ENCODE measurements at places on chromosomes 11 and 22. TPM values are rescaled to one million over a fixed set of nuclear protein-coding genes. Genes with fewer than 3 reads are reported as not detected.

GRCh38 chr11:19577976-19578619, 134.5 kb upstream of the NAV2 start:
- no peak overlapping the region for H3K4me3 ChIP-seq
- no peaks in the 10 kb centered on the region for H3K36me3 ChIP-seq
- H3K27ac ChIP-seq, result peak overlapping the region; percentile 16

The IL10RA gene
- total RNA-seq, result 7.5 TPM

DNA sequence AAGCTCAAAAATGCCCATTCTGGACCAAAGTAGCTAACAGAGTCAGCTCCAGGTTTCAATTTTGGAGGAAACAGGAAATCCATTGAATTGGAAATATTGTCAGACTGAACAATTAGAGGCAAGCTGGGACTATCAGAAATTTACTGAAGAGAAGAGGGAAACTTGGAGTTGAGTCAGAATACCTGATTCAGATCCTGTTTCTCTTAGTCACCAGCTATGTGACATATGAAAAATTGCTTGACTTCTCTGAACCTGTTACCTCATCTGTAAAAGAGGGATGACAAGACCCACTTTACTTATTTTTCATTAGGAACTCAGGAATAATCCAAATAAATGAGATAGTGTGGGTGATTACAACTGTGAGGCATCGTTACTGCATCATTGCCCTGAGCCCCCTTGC, 148.9 kb upstream of the CADM1 start:
- H3K27me3 ChIP-seq, result no peaks in the 10 kb centered on the region
- no peak overlapping the region for H3K27ac ChIP-seq
- H3K4me3 ChIP-seq, result no peak overlapping the region
- no peaks in the 10 kb centered on the region for H3K4me1 ChIP-seq
- no peak for DNase-seq
- H3K36me3 ChIP-seq, result no peaks in the 10 kb centered on the region

DNA sequence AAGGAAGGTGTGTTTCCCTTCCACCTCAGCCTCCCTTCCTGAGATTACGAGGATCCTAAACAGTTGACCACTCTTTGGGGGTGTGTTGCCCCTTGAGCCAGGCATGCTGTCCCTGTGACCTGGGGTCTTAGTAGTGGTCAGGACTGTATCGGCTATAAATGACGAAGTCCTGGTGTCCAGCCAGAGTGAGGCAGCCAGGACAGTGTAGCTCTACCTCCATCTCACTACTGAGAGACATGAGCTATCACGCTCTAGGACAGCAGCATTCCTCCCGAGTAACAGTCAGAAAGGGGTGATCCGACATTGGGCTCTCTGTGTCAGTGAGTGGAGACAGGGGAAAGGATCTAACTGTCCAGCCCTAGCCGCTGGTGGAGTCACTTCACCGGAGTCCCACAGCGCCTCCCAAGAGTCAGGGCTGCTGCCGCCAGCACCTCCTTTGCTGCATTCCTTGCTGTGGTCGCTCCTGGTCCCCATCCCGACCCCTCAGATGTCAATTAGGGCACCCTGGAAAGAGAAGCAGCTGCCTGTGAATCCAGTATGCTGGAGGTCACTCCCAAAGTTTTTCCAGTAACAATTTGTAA, 3.3 kb upstream of the B3GNT6 start:
- H3K27me3 ChIP-seq, result no peaks in the 10 kb centered on the region
- no peaks in the 10 kb centered on the region for H3K4me1 ChIP-seq
- H3K27ac ChIP-seq, result no peak overlapping the region
- no peak for DNase-seq
- no peak overlapping the region for H3K4me3 ChIP-seq

The OR52E8 gene
- not detected for total RNA-seq

The FGF19 gene
- total RNA-seq, result 0.31 TPM

The LDLRAD3 gene
- total RNA-seq, result 15.0 TPM

The CRYBB1 gene
- 0.34 TPM for total RNA-seq

DNA sequence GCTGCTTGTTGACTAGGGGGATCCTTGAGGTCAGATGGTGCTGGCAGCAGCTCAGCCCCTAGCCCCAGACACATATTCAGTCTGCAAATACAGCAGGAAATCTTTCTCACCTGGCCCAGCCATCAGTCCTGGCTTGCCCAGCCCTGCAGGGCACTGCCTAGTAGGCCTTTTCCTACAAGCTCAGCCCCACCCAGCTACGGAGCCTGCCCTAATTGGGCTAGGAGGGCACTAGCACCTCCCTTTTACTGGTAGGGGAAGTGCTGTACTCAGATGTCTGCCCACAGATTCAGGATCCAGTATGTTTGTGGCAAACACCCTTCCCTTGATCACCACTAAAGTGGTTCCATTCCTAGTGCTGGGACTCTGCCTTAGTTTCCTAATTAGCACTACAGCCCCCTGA, 257.1 kb upstream of the CADM1 start:
- H3K4me3 ChIP-seq, result no peak overlapping the region
- H3K4me1 ChIP-seq, result peaks cover 7% of the 10 kb centered on the region
- no peaks in the 10 kb centered on the region for H3K27me3 ChIP-seq
- DNase-seq, result no peak
- no peak overlapping the region for H3K27ac ChIP-seq
- no peaks in the 10 kb centered on the region for H3K36me3 ChIP-seq

GRCh38 chr22:41478891-41479521, 10.1 kb downstream of the ACO2 start:
- H3K36me3 ChIP-seq, result no peaks in the 10 kb centered on the region
- H3K27me3 ChIP-seq, result no peaks in the 10 kb centered on the region
- no peak for DNase-seq
- H3K27ac ChIP-seq, result no peak overlapping the region

DNA sequence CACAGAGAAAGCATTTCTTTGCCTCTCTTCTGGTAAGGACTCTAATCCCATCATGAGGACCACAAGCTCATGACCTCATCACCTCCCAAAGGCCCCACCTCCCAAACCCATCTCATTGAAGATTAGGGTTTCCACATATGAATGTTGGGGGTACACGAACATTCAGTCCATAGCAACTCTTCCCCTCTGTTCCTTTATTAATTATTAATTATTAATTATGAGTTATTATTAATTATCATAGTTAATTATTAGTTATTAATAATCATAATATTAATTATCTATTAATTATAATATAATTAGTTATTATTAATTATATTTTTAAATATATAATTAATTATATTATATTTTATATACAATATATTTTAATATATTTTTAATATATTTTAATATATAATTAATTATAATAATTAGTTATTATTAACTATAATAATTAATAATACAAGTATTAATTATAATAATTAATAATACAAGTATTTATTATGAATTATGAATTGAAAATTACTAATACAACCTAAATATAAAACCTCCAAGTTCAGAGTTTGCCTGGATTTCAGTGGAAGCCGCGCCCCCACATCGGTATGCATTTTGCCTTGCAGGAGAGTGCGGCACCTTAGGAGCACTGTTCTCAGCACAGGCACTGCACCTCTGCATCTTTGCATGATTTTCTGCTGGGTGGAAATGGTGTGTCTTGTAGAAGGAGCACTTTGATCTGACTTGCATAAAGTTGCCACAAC, 128.0 kb upstream of the FGF3 start:
- H3K4me3 ChIP-seq, result no peak overlapping the region
- no peaks in the 10 kb centered on the region for H3K27me3 ChIP-seq
- H3K4me1 ChIP-seq, result peaks cover 2% of the 10 kb centered on the region
- DNase-seq, result no peak
- no peaks in the 10 kb centered on the region for H3K36me3 ChIP-seq
- H3K27ac ChIP-seq, result no peak overlapping the region

DNA sequence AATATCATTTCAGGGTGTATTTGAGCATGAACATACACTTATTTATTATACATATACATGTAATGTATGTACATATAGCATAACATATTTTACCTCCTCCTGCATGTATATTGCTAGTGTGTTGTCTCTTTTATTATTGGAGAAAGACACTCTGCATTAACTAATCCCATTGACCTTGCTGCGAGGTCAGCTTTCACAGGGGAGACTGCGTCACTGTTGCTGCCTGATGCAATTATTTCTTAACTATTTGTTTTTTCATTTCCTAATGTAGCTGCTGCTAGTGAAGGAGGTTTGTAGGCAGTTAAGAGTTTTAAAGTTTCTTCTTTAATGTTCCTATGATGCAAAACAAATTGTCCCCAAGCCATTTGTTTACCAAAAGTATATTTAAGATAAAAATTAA, 185.4 kb upstream of the CNTN5 start:
- no peaks in the 10 kb centered on the region for H3K36me3 ChIP-seq
- no peaks in the 10 kb centered on the region for H3K4me1 ChIP-seq
- no peak overlapping the region for H3K4me3 ChIP-seq
- no peak overlapping the region for H3K27ac ChIP-seq
- DNase-seq, result no peak

The RAC2 gene
- total RNA-seq, result 7.3 TPM

GRCh38 chr22:42820045-42820763, 36.9 kb downstream of the ARFGAP3 start:
- no peak overlapping the region for H3K4me3 ChIP-seq
- DNase-seq, result no peak
- no peak overlapping the region for H3K27ac ChIP-seq
- no peaks in the 10 kb centered on the region for H3K27me3 ChIP-seq

- DNase-seq, result no peak
- H3K27ac ChIP-seq, result no peak overlapping the region
- H3K4me3 ChIP-seq, result no peak overlapping the region
- H3K4me1 ChIP-seq, result no peaks in the 10 kb centered on the region
These were observed 8.7 kb upstream of the CLPB start for GRCh38 chr11:72443016-72443415.

GRCh38 chr11:77402218-77402556, 71.7 kb downstream of the PAK1 start:
- no peaks in the 10 kb centered on the region for H3K4me1 ChIP-seq
- no peak for DNase-seq
- H3K36me3 ChIP-seq, result no peaks in the 10 kb centered on the region
- no peaks in the 10 kb centered on the region for H3K27me3 ChIP-seq
- no peak overlapping the region for H3K27ac ChIP-seq
- H3K4me3 ChIP-seq, result no peak overlapping the region

The SYTL2 gene
- total RNA-seq, result 13.7 TPM

DNA sequence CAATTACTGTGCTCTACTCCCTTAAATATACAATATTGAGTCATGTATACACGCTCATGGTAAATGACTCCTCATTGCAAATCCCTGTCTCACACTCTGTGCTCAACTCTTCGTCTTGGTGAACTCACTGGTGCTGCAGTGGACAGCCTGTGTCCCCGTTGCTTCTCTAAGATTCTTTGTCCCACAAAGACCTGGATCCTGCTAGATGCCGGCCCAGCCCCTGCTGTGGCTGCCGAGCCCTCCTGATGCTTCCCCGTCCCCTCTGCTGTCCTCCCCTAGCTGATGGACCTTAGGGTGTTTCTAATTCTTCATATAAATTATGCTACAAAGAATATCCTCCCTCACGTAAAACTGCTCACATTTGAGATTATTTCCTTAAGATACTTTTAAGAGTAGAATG, 5.5 kb downstream of the APOL2 start:
- no peaks in the 10 kb centered on the region for H3K27me3 ChIP-seq
- no peak for DNase-seq
- H3K36me3 ChIP-seq, result no peaks in the 10 kb centered on the region

GRCh38 chr11:126669416-126669815, 313.9 kb downstream of the ST3GAL4 start:
- H3K4me1 ChIP-seq, result no peaks in the 10 kb centered on the region
- no peak overlapping the region for H3K4me3 ChIP-seq
- H3K36me3 ChIP-seq, result no peaks in the 10 kb centered on the region
- H3K27ac ChIP-seq, result no peak overlapping the region
- no peaks in the 10 kb centered on the region for H3K27me3 ChIP-seq

GRCh38 chr22:29814003-29814402, 24.1 kb downstream of the ASCC2 start:
- no peaks in the 10 kb centered on the region for H3K27me3 ChIP-seq
- DNase-seq, result no peak
- no peaks in the 10 kb centered on the region for H3K4me1 ChIP-seq
- H3K36me3 ChIP-seq, result no peaks in the 10 kb centered on the region
- no peak overlapping the region for H3K27ac ChIP-seq

- no peaks in the 10 kb centered on the region for H3K4me1 ChIP-seq
- no peaks in the 10 kb centered on the region for H3K27me3 ChIP-seq
- H3K27ac ChIP-seq, result no peak overlapping the region
- H3K36me3 ChIP-seq, result no peaks in the 10 kb centered on the region
These were observed 14.2 kb upstream of the MUC5B start for GRCh38 chr11:1208394-1209261.

The F2 gene
- total RNA-seq, result 0.37 TPM

GRCh38 chr11:6567371-6567745, 36.1 kb downstream of the RRP8 start:
- H3K4me1 ChIP-seq, result peaks cover 3% of the 10 kb centered on the region
- no peak overlapping the region for H3K4me3 ChIP-seq
- H3K27ac ChIP-seq, result no peak overlapping the region
- no peak for DNase-seq
- H3K36me3 ChIP-seq, result no peaks in the 10 kb centered on the region

- no peak overlapping the region for H3K4me3 ChIP-seq
- no peaks in the 10 kb centered on the region for H3K4me1 ChIP-seq
- H3K36me3 ChIP-seq, result no peaks in the 10 kb centered on the region
These were observed 38.7 kb upstream of the TTC36 start for GRCh38 chr11:118488480-118489109.

GRCh38 chr11:60989093-60989650, 17.7 kb downstream of the CD6 start:
- no peaks in the 10 kb centered on the region for H3K36me3 ChIP-seq
- H3K4me3 ChIP-seq, result no peak overlapping the region
- H3K27ac ChIP-seq, result no peak overlapping the region
- no peaks in the 10 kb centered on the region for H3K27me3 ChIP-seq

DNA sequence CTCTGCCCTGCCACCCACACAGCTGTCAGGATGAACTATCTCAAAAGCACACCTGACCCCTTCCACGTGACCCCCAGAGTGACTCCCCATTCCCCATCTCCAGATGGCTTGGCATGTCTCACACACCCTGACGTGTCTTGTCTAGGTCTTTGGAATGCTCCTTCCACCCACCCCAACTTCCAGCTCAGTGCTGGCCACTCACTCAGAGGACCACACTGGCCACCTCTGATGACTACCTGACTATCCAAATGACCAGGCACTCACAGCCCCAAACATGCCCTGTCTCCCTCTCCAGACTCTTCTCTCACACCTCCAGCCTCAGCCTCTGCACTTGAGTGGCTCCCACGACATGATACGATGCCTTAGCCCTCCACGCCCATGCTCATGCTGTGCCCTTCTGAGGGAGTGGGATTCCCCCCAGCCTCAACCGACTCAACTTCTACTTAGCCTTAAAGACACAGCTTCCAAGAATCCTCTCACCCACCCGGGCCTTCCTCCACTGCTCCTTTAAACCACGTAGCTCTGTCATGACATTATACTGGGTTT, 259.4 kb downstream of the BUD13 start:
- no peak for DNase-seq
- H3K4me1 ChIP-seq, result no peaks in the 10 kb centered on the region
- H3K36me3 ChIP-seq, result no peaks in the 10 kb centered on the region
- H3K4me3 ChIP-seq, result no peak overlapping the region

The OR51B5 gene
- 2.0 TPM for total RNA-seq

- H3K4me1 ChIP-seq, result no peaks in the 10 kb centered on the region
- H3K4me3 ChIP-seq, result no peak overlapping the region
- DNase-seq, result no peak
- H3K36me3 ChIP-seq, result no peaks in the 10 kb centered on the region
- no peak overlapping the region for H3K27ac ChIP-seq
- H3K27me3 ChIP-seq, result no peaks in the 10 kb centered on the region
These were observed 54.7 kb upstream of the CCDC89 start for GRCh38 chr11:85740481-85741400.

GRCh38 chr11:79352349-79352703, 88.5 kb downstream of the TENM4 start:
- H3K36me3 ChIP-seq, result no peaks in the 10 kb centered on the region
- no peak for DNase-seq
- H3K27me3 ChIP-seq, result no peaks in the 10 kb centered on the region
- H3K4me3 ChIP-seq, result no peak overlapping the region

- DNase-seq, result peak; percentile 99
- H3K4me1 ChIP-seq, result peaks cover 5% of the 10 kb centered on the region
- peak within 1 kb of the TSS; percentile 83 for H3K4me3 ChIP-seq
- peak within 1 kb of the TSS; percentile 97 for H3K27ac ChIP-seq
- H3K36me3 ChIP-seq, result no peaks in the 10 kb centered on the region
These were observed at the start of the genes APIP and PDHX for GRCh38 chr11:34916015-34916842. APIP (minus strand) TSS chr11:34916379; CDS start chr11:34916284, 95 bp downstream. PDHX (plus strand) TSS chr11:34916618; CDS start chr11:34916656, 38 bp downstream.

All from ovary (tissue), 10 donors.